ENCODE measurements at places on chromosomes 1 and 21.
A peak's percentile ranks its signal among the peaks of the same experiment; 100 is the strongest.

DNA sequence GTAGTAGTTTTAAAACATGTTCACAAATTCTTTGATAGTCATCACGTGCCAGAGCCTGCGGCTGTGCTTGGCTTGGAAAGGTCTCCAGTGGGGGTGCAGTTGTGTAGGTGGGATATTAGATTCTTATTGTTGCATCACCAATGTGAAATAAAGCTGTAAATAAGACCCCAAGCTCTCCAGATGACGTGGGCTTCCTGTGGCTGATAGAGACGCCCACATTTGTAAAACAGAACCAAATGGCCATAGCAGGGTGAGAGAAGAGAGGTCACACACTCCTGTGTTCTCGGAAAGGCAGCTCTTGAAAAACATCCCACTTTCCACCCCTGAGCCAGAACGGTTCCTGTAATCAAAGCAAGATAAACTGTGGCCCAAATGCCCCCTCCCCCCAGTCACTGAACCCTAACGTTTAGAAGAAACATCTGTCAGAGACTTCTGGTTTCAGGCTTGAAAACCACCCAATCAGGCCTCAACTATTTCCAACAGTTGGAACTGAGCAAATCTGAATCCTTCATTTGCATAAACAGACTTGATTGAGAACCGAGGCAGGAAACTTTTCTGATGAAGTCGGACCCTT lies 6.6 kb upstream of the NTPCR start:
- DNase-seq: no peak

- DNase-seq: peak; percentile 49
Observed at GRCh38 chr1:6646499-6647148, 22.0 kb downstream of the THAP3 start.

DNA sequence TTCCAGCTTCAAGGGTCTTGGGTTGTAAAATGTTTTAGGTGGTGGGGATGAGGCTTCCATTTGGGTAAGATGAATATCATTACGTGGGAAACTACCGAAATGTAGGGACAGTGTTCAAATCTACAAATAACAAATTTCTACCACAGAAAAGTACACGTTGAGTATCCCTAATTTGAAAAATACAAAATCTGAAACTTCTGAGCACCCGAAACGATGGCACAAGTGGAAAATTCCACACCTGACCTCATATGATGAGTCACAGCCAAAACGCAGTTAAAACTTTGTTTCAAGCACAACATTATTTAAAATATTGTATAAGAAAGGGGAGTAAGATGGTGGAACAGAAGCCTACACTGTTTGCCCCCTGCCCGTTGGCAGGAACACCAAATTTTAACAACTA lies 8.8 kb upstream of the HENMT1 start:
- no peak for DNase-seq

DNA sequence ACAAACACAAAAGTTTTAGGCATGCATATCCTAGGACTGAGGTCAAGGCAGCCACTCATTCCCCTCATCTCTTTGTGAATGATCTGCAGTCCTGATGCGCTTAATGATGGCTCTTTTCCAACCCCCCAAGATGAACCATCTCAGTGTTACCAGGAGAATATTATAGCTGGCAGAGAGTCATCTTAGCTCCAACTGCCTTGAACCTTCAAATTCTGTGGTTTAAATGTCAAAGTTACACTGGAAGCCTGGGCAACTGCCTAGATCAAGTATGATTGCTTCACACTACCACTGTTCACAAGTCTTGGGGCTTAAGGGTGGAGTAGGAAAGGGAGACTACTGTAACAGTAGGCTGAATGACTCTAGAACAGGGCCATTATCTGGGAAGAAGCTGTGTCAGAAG lies 8.0 kb upstream of the MYBPHL start:
- DNase-seq: no peak

DNA sequence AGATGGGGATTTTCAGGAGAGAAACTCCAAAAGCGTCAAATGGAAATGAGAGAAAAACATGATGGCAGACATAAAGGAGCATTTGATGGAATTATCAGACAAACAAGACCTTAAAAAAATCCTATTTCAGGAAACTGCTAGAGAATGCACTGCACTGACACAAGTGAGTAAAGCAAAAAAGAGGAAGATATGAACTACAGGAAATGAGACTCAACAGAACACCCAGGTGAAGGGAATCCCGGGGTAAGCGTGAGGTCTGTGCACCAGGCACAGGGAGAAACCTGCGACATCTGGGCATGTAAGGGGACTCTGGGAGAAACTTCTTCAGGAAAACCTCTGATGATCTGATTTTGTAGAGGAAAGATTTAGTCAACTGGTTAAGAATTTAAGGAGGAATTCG lies 2.8 kb downstream of the TARBP1 start:
- no peak for DNase-seq

- DNase-seq: peak; percentile 52
Observed at GRCh38 chr21:39518055-39518846, 66.5 kb downstream of the SH3BGR start.

DNA sequence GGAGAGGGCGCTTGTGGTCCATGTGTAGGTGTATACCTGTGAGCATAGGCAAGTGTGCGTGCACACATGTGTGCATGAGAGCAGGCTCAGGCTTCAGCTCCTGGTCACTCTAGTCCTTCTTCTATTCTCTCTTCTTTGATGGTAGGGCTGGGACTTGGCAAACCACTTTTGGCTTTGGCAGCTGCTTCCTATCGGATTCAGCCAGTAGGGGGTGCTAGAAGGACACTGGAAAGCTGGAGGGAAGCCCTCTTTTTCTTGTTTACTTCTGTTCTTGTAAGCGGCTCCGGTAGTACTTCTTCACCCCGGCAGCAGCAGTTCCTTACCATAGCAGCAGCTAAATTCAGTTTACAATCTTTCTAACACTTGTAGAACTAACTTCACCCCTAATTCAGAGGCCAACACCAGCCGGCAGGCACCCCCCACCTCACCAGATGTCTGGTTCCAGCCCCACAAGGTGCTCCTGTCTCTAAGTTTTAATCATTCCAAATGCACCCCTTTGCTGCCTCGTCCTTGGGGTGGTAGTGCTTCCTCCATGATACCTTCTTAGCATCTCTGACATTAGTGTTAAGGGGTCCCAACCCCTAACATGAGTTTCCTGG lies 25.1 kb downstream of the NENF start:
- peak; percentile 21 for DNase-seq

DNA sequence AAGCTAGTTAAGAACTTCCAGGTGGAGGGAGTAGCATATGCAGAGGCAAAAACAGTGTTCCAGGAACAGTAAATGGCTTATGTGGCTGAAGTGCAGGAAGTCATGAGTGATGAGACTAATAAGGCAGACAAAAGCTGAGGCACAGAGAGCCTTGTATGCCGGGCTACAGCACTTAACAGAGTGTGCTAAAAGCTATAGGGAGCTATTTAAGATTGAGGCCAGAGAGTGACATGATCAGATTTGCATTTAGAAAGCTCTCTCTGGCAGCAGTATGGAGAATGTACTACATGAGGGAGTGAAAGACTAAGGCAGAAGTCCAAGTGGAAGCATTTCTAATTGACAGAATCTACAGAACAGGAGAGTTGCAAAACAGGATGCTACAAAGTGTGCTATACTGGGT lies 38.6 kb downstream of the WASF2 start:
- no peak for DNase-seq

GRCh38 chr21:44758781-44759627 lies 42.6 kb downstream of the UBE2G2 start:
- DNase-seq: no peak

DNA sequence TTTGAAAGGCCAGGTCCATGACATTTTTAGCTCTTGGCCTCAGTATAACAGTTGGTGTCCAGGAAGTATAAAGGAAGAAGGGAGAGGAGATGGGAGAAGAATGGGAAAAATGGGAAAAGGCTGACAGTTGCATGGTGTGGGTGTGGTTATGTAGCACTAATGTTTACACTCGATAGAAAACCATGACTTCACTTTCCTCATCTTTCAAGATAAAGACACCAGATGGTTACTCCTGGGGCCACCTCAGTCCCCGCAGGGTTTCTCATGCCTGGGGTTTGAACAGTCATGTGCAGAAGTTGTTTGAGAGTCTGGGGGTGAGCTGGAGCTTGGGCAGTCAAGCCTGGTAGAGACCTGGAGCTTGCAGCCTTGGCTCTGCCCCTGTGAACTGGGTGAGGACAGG lies 7.9 kb downstream of the PGBD2 start:
- no peak for DNase-seq

GRCh38 chr1:110541906-110542395 lies 23.0 kb upstream of the KCNA10 start:
- no peak for DNase-seq

GRCh38 chr1:169392406-169392805 lies 24.4 kb downstream of the BLZF1 start:
- DNase-seq: no peak

GRCh38 chr1:48693674-48694320 lies 82.9 kb downstream of the BEND5 start:
- DNase-seq: no peak

DNA sequence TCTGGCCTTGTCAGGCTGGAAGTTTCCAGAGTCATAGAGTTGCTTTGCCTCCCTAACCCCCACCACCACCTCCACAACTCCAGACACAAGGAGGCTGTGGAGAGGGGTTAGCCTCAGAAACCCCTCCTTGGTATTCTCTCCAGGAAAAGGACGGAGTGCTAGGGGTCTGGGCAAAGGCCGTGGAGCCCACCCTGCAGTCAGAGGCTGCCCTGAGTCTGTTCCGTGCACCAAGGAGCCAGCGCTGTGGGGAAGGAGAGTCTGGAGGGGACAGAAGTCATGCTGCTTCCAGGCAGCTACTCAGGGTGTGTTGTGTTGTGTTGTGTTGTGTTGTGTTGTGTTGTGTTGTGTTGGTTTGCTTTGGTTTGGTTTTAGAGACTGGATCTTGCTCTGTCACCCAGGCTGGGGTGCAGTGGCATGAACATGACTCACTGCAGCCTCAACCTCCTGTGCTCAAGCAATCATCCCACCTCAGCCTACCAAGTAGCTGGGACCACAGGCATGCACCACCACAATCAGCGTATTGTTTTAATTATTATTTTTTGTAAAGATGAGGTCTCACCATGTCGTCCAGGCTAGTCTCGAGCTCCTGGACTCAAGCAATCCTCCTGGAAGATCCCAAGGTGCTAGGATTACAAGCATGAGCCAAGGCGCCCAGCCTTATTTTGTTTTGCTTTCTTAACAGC lies 122.2 kb upstream of the TMEM51 start:
- DNase-seq: no peak

GRCh38 chr21:21283810-21284209 lies 285.6 kb downstream of the NCAM2 start:
- DNase-seq: no peak

GRCh38 chr1:179107706-179108629 lies 26.1 kb downstream of the TOR3A start:
- DNase-seq: no peak

- DNase-seq: no peak
Observed at GRCh38 chr1:30028283-30028682, 695.1 kb downstream of the MATN1 start.

GRCh38 chr1:112457241-112457640 lies 51.5 kb upstream of the WNT2B start:
- no peak for DNase-seq

GRCh38 chr1:73452522-73452921 lies 745.5 kb downstream of the LRRIQ3 start:
- DNase-seq: no peak

DNA sequence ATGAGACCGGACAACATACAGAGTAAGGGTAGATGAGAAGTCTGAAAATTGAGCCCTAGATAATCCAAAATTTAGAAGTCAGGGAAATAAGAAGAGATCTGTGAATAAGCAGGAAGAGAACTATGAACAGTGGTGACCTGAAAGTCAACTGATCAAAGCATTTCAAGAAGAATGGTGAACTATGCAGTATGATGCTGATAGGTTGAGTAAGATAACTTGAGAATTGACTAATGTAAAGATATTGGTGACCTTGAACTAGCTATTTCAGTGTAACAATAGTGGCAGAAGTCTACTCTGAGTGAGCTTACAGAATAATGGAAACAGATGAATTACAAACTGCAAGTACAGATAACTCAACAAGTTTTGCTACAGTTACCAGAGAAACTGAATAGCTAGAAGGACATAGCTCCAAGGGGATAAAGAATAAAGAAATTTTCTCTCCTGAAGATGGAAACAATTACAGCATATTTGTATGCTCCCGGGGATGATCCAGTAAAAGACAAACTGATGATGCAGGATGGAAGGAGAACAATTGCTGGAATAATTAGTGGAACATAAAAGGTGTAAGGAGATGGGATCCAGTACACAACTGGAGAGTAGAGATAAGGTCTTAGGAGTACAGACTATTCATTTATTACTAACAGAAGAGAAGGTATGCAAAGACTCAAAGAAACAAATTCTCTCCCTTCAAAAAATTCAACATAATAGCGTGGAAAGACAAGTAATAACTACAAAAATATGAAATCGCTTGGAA lies 10.9 kb downstream of the NRDC start:
- no peak for DNase-seq

GRCh38 chr1:173137107-173137706 lies 69.9 kb downstream of the TNFSF4 start:
- DNase-seq: no peak

- no peak for DNase-seq
Observed at GRCh38 chr21:35779690-35780570, 280.4 kb downstream of the SETD4 start.

DNA sequence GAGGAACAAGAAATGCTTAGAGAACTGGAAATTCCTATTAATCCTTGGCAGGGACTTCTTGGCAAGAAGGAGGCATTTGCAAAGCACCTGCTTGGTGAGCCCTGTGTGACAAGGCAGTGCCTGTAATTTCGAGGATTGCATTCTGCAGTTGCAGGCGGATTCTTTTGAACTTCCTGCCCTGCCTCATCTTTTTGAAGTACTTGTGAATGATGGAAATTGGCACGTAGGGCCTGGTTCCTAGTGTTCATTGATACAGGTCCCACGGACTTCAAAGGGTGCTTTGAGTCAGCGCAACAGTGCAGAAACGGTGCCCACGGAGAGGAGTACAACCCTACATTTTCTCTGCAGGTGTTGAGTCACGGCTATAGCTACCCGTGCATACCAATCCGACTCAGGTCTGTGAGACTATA lies 6.4 kb downstream of the HUNK start:
- no peak for DNase-seq

DNA sequence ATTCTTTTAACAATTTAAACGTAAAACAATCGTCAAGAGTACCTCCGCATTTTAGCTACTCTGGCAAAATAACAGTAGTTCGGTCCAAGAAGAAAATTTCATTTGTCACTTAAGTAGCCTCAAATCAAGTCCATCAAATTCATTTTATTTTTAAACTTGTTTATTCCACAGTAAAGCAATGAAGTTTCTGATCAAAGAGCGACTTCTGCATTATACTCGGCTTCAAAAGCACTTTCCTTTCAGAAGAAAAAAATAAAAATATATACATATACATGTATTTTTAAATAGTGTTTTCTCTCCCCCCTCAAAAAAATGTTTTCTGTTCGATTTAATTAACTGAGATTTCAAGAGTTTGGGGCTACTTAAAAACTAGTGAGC lies 115.0 kb downstream of the RERE start:
- DNase-seq: peak; percentile 29

DNA sequence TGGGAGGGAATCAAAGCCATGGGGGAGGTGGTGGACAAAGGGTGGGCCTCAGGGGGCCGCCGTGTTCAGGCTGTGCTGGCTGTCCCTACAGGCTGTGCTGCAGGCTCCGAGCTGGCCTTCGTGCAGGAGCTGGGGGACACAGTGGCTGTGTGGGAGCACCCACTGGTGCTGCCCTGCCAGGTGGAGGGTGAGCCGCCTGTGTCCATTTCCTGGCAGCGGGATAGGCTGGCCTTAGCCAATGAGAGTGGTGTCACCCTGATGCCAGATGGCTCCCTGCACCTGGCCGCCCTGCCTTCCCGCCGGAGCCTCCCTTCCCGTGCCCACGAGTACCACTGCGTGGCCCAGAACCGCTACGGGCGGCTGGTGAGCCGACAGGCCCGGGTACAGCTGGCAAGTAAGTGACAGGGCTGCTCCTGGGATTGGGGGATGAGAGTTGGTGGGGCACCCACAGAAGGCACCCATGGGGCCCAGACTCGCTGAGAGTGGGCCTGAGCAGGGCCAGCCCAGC lies 20.2 kb downstream of the SLC27A3 start:
- no peak for DNase-seq
